ENCODE measurements at places on chromosomes 13 and 19.

- DNase-seq = no peak
These were observed 40.5 kb upstream of the TPM4 start for GRCh38 chr19:16035601-16036297.

GRCh38 chr19:11165486-11166030, 10.0 kb upstream of the SPC24 start:
- DNase-seq = no peak

DNA sequence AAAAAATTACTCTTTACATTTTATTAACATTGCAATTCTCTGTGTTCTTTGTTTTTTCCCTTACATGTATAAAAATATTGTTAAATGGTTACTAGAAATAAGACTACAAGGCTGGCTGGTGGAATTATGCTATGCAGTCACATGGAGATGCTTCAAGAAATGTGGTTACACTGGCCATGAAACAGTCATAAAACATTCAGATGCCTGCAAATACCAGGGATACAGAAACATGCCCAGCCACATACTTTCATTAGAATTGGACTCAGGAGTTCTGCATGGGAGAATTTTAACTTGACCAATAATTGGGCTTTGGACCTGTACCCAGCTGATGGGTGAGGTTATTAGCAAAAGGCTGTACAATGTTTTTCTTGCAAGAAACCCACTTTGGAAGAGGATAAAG, 1407.7 kb upstream of the SLC10A2 start:
- no peak for DNase-seq

DNA sequence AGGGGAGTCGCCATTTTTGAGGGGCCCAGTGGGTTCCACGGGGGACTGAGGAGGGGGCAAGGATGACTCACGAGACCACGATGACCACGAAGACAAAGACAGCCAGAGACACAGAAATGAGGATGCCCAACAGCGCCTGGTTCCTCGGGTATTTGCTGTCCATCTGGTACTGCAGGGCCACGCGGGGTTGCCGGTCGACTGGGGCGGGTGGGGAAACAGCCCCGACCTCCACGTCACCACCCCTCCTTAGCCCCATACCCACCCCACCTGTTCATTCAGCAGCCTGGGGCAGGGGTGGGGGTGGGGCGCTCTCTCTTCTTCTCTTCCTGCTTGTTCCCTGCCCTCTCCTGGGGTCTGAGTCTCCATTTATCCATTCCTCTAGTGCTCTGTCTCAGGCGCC, 8.6 kb downstream of the IZUMO2 start:
- DNase-seq = no peak

- no peak for DNase-seq
These were observed 27.9 kb upstream of the ZNF492 start for GRCh38 chr19:22606212-22606553.

DNA sequence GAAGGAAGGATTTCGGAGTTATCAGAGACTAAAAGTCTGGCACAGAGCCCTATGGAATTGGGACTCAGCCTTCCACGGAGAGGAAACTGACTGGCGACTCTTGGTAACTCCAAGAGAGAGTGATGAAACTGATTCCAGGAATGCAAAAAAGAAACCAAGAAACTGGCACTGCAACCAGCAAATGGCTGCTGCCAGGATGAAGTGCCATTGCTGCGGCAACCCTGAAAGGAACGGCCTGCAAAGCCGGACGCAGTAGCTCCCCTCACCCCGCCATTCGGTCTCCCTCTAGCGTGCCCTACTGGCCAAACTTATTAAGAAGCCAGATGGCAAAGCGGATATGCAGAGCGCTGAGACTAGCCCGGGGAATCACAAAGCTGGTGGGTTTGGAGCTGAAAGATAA, 236.0 kb downstream of the PCDH9 start:
- DNase-seq = no peak

DNA sequence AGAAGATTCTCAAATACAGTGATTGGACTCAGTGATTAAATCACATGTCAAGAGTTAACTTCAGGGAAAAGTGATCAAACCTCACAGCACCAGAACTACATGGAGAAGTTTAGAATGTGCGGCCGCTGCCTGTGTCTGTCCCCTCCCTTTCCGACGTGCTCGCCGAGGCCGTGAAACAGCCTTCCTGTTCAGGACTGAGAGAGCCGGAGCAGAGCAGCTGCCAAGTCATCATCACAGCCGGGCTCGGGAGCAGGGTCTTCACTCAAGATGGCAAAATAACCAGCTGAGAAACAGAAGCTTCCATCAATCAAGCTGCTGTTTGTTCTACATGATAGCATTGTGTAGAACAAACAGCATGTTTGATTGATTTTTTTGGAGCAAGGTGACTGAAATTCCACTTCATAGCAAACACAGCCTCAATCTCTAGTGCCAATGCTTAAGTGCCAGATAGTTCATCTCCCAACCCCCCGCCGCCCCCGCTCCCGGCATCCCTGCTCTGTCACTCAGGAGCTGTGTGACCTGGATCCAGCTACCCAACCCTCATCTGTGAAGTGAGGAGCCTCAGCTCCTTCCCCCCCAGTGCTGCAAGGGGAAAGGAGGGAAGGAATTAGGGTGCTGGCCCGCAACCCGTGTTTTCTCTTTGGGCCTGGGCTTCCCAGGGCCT, 70.6 kb downstream of the HSPH1 start:
- DNase-seq = no peak

- DNase-seq = no peak
These were observed 10.2 kb upstream of the CARM1 start for GRCh38 chr19:10861103-10861651.

- DNase-seq = no peak
These were observed 2.0 kb downstream of the MISP start for GRCh38 chr19:752652-753517.

DNA sequence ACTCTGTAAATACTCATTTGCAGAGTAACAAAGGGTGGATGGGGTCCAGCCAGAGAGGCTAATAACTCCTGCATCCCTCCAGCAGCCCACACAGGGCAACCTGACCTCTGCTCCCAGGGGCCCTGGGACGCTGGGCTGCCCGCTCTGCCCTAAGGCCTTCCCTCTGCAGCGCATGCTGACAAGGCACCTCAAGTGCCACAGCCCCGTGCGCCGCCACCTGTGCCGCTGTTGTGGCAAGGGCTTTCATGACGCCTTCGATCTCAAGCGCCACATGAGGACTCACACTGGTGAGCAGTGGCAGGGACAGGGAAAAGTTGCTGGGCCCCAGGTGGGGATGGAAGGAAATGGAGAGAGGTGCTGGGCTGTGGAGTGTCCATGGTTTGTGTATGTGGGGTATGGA, 1.7 kb downstream of the OVOL3 start:
- DNase-seq = no peak

GRCh38 chr19:1387684-1388636, 4.3 kb downstream of the NDUFS7 start:
- DNase-seq = no peak

- no peak for DNase-seq
These were observed 10.1 kb upstream of the KLF12 start for GRCh38 chr13:74144269-74144668.

DNA sequence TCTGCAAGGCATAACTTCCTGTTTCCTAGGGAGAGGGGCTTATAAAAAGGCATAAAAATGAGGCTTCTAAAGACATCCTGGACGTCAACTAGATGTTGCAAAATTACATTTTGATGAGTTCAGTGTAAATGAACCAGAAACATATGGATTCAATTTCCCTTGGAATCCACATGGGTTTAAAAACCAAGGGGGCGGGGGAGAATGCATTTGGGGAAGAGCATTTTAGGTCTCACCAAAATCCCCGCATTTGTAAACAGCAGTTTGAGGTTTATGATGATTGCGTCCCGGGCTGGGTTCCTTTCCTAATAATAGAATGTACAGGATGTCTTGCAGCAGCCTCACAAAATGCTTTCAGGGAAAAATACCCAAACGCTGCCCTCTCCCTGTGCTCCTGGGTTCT, 407.8 kb downstream of the ZNF536 start:
- DNase-seq = no peak

DNA sequence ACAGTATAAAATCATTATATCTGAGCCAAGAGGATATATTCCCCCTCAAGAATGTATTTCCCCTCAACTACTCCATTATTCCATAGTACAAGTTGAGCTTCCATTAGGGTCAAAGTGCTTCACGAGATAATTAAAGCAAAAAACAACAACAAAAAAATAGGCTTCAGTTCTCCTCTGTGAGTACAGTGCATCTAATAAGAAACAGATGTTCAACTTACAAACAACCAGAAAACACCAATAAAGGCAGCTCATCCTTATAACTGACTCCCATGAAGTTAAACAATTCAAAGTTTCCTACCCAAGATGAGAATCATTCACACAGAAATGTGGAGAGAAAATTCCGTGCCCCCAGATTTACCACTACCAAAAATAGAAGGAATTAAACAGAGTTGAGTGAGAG, 854.4 kb downstream of the PCDH9 start:
- no peak for DNase-seq

- no peak for DNase-seq
These were observed 55.6 kb upstream of the ZNF536 start for GRCh38 chr19:30316560-30317106.

DNA sequence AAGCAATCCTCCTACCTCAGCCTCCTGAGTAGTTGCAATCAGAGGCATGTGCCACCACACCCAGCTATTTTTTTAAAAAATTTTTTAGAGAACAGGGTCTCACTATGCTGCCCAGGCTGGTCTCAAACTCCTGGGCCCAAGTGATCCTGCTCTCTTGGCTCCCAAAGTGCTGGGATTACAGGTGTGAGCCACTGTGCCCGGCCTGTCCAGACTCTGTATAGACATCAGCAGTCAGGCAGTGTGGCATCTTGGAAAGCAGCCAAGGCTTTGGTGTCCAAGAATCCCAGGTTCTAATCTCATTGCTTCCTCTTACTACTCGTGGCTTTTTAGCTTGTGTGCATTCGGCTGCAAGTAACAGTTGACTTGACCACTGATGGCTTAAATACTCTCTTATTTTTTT, 43.4 kb downstream of the BICRA start:
- no peak for DNase-seq

DNA sequence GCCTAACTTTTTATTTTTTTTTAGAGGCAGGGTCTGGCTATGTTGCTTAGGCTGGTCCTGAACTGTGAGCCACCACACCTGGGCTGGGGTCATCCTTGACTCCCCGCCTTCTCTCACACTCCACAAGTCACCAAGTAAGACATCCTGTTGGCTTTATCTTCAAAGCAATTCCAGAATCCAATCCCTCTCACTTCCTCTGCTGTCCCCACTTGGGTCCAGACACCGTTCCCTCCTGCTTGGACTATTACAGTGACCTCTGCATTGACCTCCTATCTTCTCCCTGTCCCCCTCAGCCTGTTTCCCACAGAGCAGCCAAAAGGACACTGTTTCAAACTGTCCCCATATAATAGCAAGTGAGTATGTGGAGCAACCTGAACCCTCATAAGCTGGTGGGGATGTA, 4.7 kb upstream of the GNG8 start:
- no peak for DNase-seq

DNA sequence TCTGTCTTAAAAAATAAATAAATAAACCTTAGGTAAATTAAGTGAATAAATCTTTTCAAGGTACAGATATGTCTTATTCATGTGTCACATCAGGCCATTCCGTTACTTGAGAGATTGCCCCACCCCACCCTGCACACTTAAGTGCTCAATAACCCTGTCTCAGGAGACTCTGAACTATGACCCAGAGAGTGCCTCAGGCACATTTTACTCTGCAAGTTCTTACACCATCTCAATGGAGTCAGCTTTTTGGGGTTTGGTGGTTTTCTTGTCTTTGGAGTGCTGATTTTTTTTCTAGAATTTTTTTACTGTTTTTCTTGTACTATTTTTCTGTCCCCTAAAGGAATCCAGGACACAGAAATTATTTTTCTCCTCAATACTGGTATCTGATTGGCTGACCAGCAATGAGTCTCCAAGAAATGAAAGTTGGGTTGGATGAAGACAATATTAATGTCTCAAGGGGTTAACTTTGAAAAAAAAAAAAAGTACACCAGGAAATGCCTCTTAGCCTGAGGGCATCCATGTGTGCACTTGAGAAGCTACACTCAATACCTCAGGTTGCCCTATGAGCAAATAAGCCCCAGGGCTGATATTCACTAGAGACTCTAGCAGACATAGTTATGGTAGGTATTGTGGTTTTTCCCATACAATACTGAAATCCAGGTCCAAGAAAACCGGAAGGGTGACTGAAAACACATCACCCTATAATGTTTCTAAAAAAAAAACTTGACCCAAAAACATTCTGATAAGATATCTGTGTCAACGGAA, 114.6 kb upstream of the ZNF91 start:
- DNase-seq = no peak

GRCh38 chr13:22126433-22127021, 455.7 kb downstream of the FGF9 start:
- no peak for DNase-seq

DNA sequence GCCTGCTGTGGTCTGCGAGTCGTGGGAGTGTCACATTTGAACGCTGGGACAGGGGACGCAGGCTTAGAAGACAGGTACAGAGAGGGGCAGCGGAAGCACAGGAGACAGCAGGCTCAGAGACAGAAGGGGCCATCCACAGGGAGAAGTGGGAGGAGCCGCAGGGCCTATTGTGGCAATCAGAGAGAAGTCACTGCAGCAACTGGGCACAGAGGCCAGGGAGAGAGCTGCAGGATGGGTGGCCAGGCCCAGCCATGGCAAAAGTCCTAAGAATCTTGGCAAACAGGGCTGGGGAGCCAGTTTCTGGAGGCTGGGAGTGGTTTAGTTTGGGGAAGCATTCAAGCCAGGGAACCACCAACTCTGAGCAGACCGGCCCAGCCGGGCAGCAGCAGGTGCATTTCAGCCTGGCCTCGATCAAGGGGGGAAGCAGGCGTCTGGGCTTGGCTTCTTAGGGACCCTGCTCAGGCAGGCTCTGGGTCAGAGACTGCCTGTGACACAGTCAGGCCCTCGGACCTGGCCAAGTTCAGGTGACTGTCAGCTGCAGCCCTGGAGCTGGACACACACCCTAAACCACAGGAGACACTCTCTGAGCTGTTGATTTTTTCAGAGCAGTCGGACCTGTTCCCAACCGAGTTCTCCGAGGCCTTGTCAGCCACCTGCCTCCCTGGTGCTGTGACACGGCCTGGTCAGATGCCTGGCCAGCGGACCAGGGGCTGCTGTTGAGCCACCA, 11.8 kb downstream of the SH3GL1 start:
- no peak for DNase-seq

GRCh38 chr13:91142572-91142971, 204.9 kb upstream of the MIR17HG start:
- DNase-seq = no peak

DNA sequence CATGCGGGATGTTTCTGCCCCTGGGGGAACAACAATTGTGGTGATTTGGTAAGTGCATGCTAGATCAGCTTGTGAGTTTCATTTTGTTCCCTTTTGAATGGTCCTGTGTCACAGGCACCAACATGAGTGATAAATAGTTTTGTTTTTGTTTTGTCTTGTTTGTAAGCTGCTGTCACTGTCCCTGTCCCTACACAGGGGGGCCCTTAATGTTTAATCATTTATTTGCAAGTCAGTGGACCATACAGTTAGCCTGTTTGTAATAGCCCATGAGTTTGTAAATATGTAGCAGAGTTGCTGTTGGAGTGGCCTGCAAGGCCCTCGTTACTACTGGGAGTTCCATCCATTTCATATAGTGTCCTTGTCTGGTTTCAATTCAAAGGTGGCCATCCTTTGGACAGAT, 979.6 kb upstream of the SPRY2 start:
- DNase-seq = no peak

- no peak for DNase-seq
These were observed 7.1 kb downstream of the SPRED3 start for GRCh38 chr19:38395381-38396114.
